ENCODE measurements at places on chromosomes 13 and 19.

- DNase-seq: no peak
Observed at GRCh38 chr13:75136151-75136550, 345.8 kb downstream of the TBC1D4 start.

DNA sequence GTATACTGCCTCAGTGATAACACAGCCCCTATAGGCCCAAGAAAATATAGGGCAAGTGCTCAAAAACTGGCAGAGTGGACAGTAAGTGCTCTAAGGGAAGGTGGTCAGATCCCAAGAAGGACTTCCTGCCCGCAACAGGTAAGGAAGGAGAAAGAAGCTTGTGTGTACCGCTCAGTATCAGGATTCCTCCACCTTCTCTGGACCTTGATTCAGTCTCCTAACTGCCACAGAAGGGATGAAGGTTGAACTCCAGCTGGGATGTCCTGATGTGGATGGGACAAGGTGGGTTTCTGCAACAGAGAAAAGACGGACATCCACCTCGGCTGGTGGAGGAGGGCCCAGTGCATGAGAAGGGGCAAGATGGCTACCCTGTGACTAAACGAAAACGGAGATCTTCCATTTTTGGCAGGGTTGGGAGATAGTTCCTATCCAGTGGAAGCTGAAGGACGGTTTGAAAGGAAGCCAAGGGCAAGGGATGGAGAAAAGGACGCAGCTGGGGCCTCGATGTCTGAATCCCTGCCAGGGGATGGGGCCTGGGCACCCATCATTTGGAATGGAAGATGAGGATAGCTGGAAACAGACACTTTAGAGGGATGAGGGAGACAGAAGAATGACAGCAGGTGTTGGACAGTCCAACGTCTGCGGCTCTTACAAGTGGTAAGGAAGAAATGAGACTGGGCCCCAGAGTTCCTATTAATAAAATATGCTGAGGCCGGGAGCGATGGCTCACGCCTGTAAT lies 1.3 kb upstream of the ATF5 start:
- no peak for DNase-seq

- no peak for DNase-seq
Observed at GRCh38 chr13:59542303-59542702, 621.4 kb downstream of the DIAPH3 start.

GRCh38 chr13:21539687-21540086 lies 64.3 kb downstream of the MICU2 start:
- no peak for DNase-seq

DNA sequence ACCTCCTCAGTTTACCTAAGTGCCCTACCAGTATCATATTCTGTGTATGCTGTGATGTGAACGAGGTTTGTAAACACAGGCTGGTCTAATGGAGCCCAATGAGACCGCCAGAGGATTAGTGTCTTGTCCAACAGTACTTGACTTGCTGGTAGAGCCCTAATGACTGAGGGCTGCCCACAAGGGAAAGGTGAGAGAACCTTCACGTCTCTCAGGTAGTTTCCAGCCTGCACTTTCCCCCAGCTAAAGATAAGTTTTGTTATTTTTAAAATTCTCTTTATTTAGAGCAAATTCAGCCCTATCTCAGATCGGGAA lies 498 bp upstream of the RBM26 start:
- DNase-seq: no peak

GRCh38 chr19:16470911-16471811 lies 609 bp downstream of the EPS15L1 start:
- DNase-seq: no peak

DNA sequence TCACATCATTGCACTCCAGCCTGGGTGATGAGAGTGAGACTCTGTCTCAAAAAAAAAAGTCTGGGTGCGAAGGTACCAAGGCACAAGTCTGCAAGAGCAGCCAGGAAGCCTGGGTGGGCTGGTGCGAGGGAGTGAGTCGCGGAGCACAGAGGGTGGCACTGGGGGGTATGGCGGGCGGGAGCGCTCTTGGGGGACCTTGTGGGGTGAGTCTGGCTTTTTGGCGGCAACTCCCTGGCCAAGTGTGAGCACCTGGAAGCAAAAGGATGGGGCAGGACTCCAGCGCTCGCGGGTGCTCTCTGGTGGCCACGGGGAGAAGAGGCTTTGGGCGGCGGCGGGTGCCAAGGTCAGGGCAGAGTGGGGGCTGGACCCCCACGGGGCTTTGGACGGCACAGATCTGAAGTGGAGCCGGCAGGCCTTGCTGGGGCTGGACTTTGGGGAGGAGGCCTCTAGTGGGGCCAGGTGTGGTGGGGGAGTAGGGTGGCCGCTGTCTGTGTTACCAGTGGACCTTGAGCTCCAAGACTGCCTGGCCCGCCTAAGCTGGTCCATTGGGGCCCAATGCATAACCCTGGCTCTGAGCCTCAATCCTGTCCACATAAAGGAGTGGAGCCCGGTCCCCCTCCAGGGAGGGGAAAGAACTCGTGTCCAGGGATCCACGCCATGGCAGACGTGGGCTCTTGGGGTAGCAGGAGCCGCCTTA lies 1.6 kb downstream of the P2RY11 start:
- peak; percentile 67 for DNase-seq

GRCh38 chr13:36417331-36417730 lies 15.0 kb upstream of the CCNA1 start:
- DNase-seq: no peak

GRCh38 chr13:77329911-77330584 lies 3.2 kb upstream of the MYCBP2 start:
- no peak for DNase-seq

DNA sequence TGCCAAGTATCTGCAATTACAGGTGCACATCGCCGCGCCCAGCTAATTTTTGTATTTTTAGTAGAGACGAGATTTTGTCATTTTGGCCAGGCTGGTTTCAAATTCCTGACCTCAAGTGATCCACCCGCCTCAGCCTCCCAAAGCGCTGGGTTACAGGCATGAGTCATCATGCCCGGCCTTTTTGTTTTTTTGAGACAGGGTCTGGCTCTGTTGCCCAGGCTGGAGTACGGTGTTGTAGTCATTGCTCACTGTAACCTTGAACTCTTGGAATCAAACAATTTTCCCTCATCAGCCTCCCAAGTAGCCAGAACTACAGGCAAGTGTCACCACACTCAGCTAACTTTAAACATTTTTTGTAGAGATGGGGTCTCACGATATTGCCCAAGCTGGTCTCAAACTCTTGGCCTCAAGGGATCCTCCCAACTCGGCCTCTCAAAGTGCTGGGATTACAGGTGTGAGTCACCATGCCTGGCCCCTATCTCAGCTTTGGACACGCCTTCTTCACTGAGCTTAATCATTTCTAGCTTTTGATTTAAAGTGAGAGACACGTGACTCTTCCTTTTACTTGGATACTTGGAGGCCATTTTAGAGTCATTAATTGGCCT lies 4.0 kb upstream of the IRGC start:
- DNase-seq: no peak

GRCh38 chr13:111541752-111542529 lies 221.5 kb downstream of the TEX29 start:
- DNase-seq: no peak

- DNase-seq: no peak
Observed at GRCh38 chr13:58434943-58435342, 803.4 kb downstream of the PCDH17 start.

GRCh38 chr13:91768746-91769145 lies 370.3 kb downstream of the GPC5 start:
- no peak for DNase-seq

DNA sequence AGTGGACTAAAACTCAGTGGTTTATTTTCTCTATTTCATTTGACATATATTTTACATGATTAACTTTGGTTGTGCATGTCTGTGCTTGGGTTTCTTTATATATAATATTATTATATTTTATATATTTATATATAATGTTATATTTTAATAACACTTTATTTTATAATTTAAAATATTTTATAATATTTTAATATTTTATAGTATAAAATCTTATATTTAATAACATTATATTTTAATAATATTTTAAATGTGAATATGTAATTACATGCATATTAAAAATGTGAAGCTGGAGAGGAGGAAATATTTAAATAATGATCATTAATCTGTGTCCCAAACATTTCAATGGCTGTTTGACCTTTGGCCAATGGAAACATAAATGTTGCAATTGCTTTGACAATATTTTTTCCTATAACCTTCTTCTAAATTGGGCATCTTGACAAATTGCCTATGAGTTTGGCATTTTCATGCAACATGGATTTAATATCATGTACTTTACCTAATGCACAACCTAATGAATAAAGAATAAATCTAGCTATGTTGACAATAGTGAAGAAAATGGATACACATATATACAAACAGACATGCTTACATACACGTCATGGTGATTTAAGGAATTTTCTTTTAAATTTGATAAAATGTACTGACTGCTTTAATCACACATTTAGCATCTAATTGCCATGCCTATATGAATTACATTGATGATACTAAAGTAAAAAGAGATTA lies 607.1 kb downstream of the SLITRK6 start:
- DNase-seq: no peak

DNA sequence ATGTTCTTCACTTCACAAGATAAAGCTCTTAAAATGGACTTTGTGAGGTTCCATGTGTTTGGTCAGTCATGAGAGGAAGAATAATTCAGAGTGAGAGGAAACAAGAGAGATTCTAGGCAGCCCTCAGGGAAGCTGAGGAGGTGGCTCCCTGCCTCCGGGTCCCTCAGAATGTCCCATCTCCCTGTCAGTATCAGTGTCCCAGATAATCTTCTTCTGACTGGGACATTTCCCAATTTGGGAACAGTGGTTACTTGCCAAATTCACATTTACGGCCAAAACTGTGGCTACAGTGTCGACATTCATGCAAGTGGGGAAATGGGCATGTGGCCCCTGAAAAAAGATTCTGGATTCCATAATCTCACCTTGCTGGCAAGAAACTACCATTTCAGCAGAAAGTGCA lies 9.0 kb downstream of the ZNF417 start:
- DNase-seq: no peak

GRCh38 chr13:67791047-67791446 lies 560.9 kb upstream of the PCDH9 start:
- no peak for DNase-seq

DNA sequence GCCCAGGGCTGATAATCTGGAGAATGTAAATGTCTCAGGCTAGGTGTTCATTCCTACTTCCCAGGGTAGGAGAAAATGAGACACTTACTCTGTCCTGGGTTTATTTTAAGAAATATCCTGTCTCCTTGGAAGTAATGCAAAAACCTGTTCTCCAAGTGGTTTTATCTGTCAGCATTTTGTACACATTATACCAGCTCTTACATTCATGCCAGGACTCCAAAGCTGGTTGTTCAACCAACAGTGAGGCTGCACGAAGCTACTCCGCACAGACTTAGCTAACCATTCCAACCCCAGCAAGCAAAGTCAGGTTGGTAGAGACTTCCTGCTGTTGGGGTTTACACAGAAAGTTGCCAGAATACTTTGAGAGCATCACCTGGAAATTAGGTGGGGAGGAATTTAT lies 55.6 kb downstream of the SLC7A1 start:
- no peak for DNase-seq

GRCh38 chr13:101945435-101945834 lies 456.4 kb downstream of the FGF14 start:
- DNase-seq: no peak

DNA sequence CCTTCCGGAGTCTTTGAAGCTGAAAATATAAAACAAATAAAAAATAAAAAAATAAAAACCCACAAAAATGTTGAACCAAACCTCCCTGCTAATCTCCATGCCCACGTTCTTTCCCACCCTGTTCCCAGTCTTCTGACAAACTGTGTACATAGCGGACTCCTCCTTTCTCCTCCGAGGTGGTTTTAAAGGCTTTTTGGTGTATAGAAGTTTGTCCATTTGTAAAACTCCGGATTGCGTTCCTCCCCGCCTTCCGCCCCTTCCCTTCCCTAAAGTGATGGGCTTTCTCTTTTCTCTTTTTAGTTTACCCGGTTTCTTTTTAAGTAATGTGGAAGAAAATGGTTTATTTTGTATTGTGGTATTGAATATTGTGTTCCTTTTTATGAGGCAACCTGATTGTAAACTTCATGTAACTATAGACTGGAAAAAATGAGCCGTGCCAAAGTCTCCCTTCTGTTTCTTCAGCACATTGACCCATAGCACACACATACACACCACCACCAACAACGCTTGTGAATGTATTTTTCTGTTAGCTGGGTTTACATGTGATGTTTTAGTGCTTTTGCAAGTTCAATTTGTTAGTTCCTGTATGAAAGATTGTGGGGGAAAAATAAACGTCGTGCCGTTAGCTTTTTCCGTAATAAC lies 4.4 kb downstream of the ZIC2 start:
- DNase-seq: no peak

DNA sequence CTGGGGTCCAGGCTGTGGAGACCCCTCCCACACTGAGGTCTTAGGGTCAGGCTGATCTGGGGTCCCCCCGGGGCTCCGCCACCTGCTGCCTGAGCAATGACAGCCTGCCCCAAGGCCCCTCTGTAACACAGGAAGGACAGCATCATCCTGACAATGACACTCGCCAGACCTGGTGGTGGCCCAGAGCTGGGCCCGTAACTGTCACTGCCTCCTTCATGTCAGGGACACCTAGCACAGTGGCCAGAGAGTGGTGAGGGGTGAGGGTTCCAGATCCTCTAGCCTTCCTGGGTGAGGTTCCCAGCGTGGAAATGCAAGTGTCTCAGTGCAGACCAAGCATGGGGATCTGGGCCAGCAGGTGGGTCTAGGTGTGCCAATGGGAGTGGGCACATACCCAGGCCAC lies 27.8 kb downstream of the OPA3 start:
- DNase-seq: no peak
